Osteocyte (in vitro differentiated cells): ENCODE measurements at places on chromosomes 2 and 18.

DNA sequence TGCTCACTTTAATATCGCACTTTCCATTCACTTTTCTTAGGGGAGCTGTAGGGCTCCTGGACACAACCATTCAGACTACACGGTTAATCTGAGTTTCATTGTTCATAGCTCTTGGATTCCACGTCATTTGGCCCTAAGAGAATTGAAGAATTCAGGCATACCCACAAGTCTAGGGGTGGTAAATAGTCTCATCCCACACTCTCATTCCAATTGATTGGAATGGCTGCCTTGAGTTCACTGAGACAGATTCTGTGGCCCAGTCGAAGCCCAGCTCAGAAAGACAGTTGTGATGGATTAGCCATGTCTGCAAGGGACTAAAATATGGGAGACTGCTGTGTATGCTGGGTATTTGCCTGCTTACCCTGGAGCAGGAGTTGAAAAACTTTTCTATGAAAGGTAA, 124.6 kb downstream of the TFCP2L1 start:
- DNase-seq = no peak

DNA sequence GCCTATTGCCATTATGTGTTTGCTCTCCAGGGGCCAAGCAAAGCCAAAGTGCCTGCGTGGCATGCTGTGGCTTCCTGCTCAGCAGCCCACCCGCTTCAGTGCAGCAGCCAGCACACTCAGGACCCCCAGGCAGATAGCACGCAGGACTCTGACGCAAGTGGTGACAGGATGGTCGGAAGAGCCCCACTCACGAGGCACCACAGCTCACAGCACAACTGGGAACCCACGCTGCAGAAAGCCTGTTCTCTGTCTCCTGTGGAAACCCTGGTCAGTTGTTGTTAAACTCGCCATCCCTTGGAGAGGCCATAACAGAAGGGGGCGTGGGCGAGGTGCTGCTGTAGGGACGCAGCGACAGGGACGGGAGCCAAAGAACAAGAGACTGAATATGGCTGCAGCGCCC, 76.4 kb downstream of the HDAC4 start:
- DNase-seq = no peak

DNA sequence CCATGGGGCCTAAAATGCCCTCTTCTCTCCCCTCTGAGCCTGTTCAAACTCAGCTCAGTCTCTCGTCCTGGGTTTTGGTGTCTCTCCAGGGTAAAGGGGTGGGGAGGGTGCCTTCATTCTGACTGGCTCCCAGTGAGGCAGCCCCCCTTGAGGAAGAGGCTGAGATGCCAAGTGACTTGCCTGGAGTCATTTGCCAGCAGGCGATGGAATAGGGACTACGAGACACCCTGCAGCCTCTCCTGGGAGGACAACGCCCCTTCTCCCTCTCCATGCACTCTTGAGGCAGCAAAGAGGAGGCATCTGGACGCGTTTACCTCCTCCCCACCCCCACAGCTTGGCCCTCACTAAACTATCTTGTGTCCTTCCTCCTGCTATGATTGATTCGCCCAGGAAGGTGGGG, 760 bp upstream of the STON1 start:
- no peak for DNase-seq

DNA sequence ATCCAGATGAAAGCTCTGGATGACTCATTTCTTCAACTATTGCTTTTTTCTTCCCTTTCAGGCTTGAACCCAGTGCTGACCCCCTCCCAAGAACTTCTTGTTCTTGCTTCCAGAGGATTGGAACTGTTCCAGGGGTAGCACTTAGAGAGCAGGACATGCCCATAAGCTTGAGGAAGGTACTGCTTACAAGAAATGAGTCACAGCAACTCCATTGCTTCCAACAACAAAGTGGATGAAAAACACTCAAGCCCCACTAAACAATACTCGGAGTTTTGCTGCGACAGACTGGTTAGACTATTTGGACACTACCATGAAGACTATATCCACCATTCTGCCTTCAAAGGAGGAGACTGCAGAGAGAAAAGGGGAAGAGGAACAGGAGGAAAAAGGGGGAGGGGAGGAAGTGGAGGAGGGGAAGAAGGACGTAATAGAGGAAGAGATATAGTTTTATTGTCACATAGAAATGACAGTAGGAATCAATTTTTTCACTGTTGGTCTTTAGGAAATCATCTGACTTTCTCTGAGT, 1.6 kb upstream of the EPC2 start:
- DNase-seq = no peak

DNA sequence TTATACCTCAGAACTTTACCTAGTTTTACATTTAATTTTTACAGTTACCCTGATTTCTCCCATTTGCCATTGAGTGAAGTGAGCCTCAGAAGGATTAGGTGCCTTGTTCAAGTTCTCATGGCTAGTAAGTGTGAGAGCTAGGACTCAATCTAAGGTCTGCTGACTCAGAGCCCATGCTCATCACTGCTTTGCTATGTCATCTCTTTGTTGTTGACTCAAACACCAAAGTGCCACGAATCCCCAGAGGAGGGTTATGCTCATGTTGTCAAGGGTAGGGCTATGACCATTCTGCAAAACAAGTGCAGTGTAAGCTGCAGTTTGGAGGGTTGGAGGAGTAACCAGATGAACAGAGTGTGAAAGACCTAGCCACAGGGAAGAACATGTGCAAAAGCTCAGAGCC, 185.4 kb upstream of the SKOR2 start:
- DNase-seq = no peak
